ENCODE measurements at places on chromosomes 2 and 18.

- no peak for DNase-seq
Measured at GRCh38 chr2:226336283-226336682, 463.3 kb downstream of the IRS1 start.

DNA sequence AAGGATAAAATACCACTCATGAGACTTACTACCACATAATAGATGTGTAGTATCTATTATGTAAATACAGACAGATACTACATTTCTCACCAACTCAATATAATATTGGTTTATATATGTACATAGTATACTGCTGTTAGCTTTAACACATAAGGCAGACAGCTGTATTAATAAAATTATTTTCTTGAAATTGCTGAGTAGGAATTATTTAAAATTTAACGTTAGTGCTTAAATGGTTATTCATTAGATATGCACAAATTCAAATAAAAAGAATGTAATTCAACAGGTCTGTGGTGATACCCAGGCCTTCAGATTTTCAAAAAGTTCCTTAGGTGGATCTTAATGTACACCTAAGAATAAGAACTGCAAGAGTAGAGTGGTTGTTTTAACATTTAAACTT lies 59.0 kb downstream of the PRPF40A start:
- DNase-seq = no peak

GRCh38 chr2:142502402-142502801 lies 371.6 kb upstream of the LRP1B start:
- DNase-seq = no peak

DNA sequence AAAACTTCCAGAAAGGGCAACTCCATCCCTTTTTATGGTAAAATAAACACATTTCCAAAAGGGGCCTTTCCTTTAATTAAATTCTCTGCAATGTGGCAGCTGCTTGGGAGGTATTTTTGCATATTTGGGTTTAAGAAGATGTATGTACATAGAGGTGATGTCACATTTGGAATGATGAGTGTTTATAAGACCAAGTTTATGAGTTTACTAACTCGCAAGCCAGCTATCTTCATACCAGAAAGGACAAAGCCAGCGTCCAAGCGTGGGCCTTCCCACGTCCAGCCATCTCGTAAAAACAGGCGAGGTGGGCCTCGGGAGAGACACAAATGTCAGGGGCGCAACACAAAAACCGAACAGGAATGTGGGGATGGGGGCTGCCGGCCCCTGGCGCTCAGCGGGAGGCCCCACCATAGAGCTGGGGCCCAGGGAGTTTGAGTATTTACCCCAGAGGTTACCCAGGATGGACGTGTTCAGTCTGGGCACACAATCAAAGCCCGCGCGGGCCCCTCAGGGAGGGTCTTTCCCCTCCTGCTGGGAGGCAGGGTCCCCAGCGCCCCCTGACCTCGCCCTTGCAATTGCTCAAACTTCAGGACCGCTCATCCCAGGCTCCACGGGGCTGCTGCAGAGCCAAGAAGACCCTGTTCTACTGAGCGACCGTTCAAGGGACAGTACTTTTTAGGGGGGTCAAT lies 137.3 kb downstream of the TWIST2 start:
- no peak for DNase-seq

DNA sequence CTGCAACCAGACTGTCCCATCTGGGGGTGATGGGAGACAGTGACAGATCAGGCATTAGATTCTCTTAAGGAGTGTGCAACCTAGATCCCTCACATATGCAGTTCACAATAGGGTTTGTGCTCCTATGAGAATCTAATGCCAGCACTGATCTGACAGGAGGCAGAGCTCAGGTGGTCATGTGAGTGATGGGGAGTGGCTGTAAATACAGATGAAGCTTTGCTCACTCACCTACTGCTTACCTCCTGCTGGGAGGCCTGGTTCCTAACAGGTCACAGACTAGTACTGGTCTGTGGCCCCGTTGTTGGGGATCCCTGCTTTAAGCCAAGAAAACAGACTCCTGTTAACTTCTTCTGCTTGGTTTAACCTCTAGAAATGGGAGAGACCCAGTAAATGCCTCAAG lies 3.2 kb downstream of the CYP27A1 start:
- no peak for DNase-seq

DNA sequence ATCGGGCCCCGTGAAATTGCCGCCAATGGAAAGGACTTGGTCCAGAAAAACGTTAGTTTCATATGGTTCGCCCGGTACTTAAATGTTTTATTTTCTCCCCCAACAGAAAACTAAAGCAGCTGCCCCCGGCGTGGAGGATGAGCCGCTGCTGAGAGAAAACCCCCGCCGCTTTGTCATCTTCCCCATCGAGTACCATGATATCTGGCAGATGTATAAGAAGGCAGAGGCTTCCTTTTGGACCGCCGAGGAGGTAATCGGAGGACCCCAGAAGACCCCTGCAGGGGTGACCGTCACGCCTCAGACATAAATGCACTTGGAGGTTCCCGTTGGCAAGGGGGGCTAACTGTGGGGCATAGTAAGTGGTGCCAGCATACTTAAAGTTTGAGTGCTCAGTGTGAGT lies 742 bp downstream of the RRM2 start:
- DNase-seq = no peak

DNA sequence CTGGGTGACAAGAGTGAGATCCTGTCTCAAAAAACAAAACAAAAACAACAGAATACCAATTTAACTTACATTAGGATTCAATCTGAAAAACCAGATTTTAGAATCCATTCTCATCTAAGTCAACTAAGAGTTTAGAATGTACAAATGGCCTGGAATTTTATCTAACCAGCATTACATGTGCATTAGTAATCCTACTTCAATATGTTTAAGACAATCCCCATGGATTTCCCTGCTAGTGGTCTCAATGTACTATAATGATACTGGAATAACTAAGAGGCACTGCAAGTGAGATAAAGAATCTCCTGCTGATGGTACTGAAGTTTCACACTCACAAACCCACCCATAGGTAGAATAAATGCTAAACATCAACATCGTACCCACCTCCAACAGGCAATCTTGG lies 53.9 kb upstream of the DNER start:
- DNase-seq = no peak

All from activated CD8-positive, alpha-beta memory T cell treated with anti-CD3 and anti-CD28 coated beads for 1 hour (primary cell).